ENCODE measurements at places on chromosomes 3 and 15.

DNA sequence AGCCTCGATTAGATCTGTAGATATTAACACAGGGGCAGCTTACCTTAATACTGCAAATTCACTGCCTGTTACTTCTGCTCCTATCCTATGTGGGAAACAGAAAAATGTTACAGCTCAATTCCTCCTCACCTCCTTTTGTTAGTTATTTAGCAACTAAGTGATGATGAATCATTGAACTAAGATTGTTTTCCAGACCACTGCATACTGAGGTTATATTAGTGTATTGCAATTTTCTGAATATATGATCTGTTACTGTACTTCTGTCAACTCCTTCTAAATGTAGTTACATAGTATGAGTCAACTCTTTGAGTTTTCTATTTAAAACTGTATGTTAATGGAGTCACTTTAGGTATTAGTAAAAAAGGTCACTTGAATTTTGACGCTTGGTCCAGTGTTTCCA is 331.5 kb upstream of the SLCO3A1 start:
- DNase-seq: no peak

- DNase-seq: no peak
These were observed 74.4 kb downstream of the MGLL start for GRCh38 chr3:127747751-127748521.

DNA sequence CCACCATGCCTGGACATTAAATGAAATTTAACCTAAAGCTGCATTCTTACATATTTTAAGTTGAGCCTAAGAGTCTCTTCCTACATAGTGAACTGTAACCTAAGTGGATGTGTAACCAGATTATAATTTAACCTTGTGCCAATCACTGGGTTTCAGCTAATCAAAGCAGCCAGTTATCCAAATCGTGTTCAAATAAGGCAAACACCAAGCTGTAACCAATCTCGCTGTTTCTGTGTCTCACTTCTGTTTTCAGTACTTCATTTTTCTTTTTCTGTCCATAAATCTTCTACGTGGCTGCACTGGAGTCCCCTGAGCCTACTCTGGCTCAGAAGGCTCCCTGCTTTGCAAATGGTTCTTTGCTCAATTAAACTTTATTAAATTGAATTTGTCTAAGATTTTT is 186.1 kb upstream of the CNTN6 start:
- no peak for DNase-seq

DNA sequence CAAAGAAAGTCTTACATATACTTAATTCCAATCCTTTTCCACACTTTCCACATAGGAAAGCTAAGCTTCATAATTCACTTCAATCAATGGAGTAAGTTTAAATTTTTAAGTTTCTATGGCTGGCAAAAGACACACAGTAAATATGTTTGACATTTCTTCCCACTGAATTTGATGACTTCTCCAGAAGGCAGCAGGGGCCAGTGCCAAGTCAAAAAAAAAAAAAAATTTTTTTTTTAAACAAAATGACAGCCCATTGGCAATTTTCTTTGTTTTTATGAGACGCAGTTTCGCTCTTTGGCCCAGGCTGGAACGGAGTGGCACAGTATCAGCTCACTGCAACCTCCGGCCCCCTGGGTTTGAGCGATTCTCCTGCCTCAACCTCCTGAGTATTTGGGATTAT is 28.7 kb downstream of the ATP13A3 start:
- DNase-seq: no peak

DNA sequence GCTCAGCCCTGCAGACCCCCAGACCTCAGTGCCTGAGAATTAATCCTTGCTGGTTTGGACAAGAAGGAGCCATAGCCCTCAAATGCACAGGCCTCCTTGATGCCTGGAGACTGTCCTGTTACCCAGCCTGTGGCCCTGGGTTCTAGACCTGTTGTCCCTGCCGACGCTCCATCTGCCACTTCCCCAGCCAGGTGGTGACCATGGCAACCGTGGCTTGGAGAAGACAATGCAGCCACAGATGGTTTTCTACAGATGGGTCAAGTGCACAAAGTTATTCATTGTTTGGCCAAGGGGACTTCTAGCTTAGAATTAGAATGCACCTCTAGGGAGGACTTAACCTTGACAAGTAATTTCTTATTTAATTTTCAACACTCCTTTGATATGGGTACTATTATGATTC is 297.1 kb downstream of the UACA start:
- no peak for DNase-seq

DNA sequence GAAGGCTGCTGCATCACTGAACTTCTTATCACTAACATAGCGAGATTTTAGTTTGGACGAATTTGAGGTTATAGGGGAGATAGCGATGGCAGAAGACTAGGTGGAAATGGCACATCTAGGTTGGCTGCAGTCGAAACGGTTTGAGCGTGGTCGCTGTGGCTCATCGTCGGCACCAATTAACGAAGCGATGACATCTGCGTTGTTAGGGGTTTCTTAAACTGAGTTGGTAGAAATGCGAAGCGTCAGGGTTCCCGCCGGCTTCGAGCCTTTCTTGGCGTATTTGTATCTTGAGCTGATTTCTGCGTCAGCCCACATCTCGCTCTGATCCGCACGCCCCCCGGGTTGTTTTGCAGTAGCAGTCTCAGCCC is 319 bp downstream of the LNP1 start:
- no peak for DNase-seq

DNA sequence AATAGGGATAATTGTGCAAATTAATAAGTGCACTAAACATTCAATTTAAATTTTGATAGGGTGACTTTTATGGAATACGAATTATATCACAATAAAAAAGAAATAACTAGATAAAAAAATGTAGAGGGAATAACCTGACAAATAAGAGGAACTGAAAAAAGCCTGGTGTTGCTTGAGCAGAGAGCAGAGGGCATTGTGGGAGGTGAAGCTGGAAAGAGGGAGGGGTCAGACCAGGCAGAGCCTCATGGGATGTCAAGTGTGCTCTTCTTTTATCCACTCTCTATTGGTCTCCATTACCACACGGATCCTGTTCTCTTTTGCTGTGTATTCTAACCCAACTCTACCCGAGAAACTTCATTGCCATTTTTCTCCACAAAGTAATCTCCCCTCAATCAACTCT is 264.0 kb upstream of the CRBN start:
- DNase-seq: no peak

DNA sequence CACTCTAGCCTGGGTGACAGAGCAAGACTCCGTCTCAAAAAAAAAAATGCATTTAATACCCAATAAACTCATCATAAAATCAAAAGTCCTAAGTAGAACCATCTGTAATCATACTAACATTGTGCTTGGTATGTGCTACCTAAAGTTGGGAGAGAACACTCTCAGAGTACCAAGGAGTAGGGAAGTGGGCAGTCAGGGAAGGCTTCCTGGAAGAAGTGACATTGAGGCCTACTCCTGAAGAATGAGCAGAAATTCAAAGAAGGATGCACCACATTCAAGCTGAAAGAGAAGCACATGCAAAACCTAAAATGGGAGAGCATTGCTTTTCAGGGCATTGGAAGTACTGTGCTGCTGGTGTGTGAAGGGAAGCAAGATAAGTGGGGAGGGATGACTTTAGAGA is 54.1 kb downstream of the TLE3 start:
- DNase-seq: no peak

- no peak for DNase-seq
These were observed 461 bp downstream of the SECISBP2L start for GRCh38 chr15:49045751-49046219.

- no peak for DNase-seq
These were observed 38.4 kb upstream of the RBP1 start for GRCh38 chr3:139577909-139578308.

GRCh38 chr15:78079298-78080087 is 2.0 kb upstream of the TBC1D2B start:
- DNase-seq: no peak

DNA sequence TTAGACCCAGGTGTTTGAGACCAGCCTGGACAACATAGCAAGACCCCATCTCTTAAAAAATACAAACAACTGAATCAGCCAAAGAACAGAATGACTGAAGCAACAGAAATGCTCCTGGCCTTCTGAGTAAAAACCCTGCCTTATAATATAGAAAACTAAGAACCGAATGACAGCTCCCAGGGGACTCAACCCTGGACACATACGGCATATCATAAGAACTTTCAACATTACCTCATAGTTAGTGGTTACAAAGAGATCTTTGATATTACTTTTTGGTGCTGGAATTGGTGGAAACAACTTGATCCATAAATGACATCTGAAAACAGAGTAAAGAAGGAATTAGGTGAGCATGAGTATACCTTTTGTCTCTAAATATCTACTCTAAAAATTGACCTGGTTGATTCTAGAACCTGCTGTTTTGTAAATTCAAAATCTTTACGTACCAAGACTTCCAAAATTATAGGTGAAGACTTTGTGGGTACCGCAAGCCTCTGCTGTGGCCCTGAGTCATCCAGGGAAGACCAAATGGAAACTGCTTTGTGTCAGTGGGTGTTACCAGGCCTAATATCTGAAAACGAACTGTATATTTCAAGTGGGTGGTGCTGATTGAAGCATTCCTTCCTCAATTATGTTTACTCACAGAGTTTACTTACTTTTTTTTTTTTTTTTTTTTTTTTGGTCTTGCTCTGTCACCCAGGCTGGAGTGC is 35.5 kb downstream of the IL5RA start:
- no peak for DNase-seq

DNA sequence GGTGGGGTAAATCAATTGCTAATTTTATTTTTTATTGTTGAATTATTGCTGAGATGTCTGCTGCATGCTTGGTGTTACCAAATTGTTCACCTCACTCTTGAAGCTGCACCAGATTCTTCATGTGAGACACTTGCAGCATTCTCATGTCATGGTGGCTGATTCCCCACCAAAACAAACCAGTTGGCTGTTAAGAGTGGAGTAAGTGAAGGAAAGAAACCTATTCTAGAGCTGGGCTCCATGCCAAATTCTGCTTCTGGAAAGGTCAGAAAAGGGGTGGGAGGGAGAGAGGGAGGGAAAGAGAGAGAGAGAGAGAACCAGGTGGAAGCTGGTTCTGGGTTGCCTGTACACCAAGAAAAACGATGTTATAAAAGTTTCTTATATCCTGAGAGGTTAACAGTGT is 317.5 kb upstream of the THRB start:
- no peak for DNase-seq

- DNase-seq: no peak
These were observed 20.1 kb upstream of the IGF1R start for GRCh38 chr15:98628216-98628615.

- DNase-seq: peak; percentile 47
These were observed at the start of gene TXNRD3 for GRCh38 chr3:126654571-126655383. Gene TXNRD3 (minus strand): TSS chr3:126655124.

Measured in NCI-H748 treated with DMSO at 0.1 percent for 48 hours (cell line).